ENCODE measurements at places on chromosomes 12 and 14.

- H3K27ac ChIP-seq = no peak overlapping the region
- H3K36me3 ChIP-seq = no peaks in the 10 kb centered on the region
- peaks cover 91% of the 10 kb centered on the region for H3K27me3 ChIP-seq
- H3K4me1 ChIP-seq = no peaks in the 10 kb centered on the region
- peak; percentile 62 for DNase-seq
Observed at GRCh38 chr14:104563742-104564615, 15.6 kb upstream of the C14orf180 start.

GRCh38 chr12:129607301-129607700 lies 296.5 kb downstream of the TMEM132D start:
- H3K4me1 ChIP-seq = no peaks in the 10 kb centered on the region
- H3K36me3 ChIP-seq = no peaks in the 10 kb centered on the region
- 0 out of 2 replicates have a peak, but pooled peaks cover 3% of the 10 kb centered on the region for H3K27me3 ChIP-seq
- H3K4me3 ChIP-seq = no peak overlapping the region

GRCh38 chr12:117525766-117526165 lies 164.3 kb upstream of the NOS1 start:
- peaks cover 27% of the 10 kb centered on the region for H3K27me3 ChIP-seq
- H3K4me3 ChIP-seq = no peak overlapping the region
- H3K4me1 ChIP-seq = no peaks in the 10 kb centered on the region

- no peaks in the 10 kb centered on the region for H3K4me1 ChIP-seq
- no peaks in the 10 kb centered on the region for H3K36me3 ChIP-seq
- no peaks in the 10 kb centered on the region for H3K27me3 ChIP-seq
- H3K4me3 ChIP-seq = no peak overlapping the region
Observed at GRCh38 chr14:53035336-53036210, 84.7 kb upstream of the FERMT2 start.

DNA sequence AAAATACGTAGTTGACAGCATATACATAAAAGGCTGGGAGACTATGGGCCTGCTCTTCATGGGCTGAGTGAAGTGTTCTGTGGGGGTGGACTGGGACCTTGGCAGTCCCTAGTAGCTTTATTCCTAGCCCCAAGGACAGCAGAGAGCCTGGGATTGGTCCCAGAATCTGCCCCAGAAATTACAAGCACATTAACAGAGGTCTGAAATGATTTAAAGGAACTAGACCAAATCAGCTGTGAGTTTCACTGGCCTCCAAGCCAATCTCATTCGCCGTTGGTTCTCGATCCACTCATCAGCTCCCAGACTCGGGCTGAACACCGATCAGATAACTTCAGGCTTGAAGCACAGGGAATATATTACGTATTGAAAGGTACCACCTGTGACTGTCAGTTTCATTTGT lies 77.0 kb upstream of the PSMC1 start:
- H3K4me1 ChIP-seq = no peaks in the 10 kb centered on the region
- no peak overlapping the region for H3K4me3 ChIP-seq
- DNase-seq = no peak
- H3K27ac ChIP-seq = no peak overlapping the region

GRCh38 chr12:94643606-94644005 lies 6.8 kb downstream of the TMCC3 start:
- peak overlapping the region; percentile 94 for H3K27ac ChIP-seq
- no peaks in the 10 kb centered on the region for H3K36me3 ChIP-seq
- H3K4me1 ChIP-seq = peaks cover 63% of the 10 kb centered on the region
- peak overlapping the region; percentile 45 for H3K4me3 ChIP-seq
- no peak for DNase-seq

GRCh38 chr14:48527832-48528231 lies 852.4 kb upstream of the MDGA2 start:
- no peaks in the 10 kb centered on the region for H3K4me1 ChIP-seq
- H3K27me3 ChIP-seq = no peaks in the 10 kb centered on the region
- no peak overlapping the region for H3K4me3 ChIP-seq
- no peaks in the 10 kb centered on the region for H3K36me3 ChIP-seq
- no peak overlapping the region for H3K27ac ChIP-seq

GRCh38 chr14:23517650-23518326 lies 33.8 kb downstream of the ZFHX2 start:
- H3K27ac ChIP-seq = no peak overlapping the region
- H3K4me3 ChIP-seq = no peak overlapping the region
- DNase-seq = no peak
- no peaks in the 10 kb centered on the region for H3K36me3 ChIP-seq
- no peaks in the 10 kb centered on the region for H3K4me1 ChIP-seq
- no peaks in the 10 kb centered on the region for H3K27me3 ChIP-seq

GRCh38 chr12:122106843-122107242 lies 28.3 kb downstream of the MLXIP start:
- H3K27ac ChIP-seq = no peak overlapping the region
- peaks cover 17% of the 10 kb centered on the region for H3K4me1 ChIP-seq
- no peak for DNase-seq
- no peaks in the 10 kb centered on the region for H3K36me3 ChIP-seq

DNA sequence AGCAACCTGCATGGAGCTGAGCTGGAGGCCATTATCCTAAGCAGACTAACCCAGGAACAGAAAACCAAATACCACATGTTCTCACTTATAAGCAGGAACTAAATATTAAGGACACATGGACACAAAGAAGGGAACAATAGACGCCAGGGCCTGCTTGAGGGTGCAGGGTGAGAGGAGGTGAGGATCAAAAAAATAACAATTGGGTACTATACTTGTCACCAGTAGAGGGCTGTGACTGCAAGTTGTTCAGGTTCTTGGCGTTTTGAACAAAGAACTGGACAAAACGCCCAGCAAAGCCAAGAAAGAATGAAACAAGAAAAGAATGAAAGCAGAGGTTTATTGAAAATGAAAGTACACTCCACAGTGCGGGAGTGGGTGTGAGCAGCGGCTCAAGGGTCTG lies 208.5 kb upstream of the NEDD1 start:
- DNase-seq = no peak
- no peak overlapping the region for H3K27ac ChIP-seq
- no peaks in the 10 kb centered on the region for H3K27me3 ChIP-seq
- H3K4me1 ChIP-seq = no peaks in the 10 kb centered on the region

GRCh38 chr12:4700621-4701026 lies 19.6 kb upstream of the GALNT8 start:
- peaks cover 9% of the 10 kb centered on the region for H3K27me3 ChIP-seq
- H3K4me3 ChIP-seq = no peak overlapping the region
- no peak overlapping the region for H3K27ac ChIP-seq
- H3K36me3 ChIP-seq = no peaks in the 10 kb centered on the region
- no peaks in the 10 kb centered on the region for H3K4me1 ChIP-seq

DNA sequence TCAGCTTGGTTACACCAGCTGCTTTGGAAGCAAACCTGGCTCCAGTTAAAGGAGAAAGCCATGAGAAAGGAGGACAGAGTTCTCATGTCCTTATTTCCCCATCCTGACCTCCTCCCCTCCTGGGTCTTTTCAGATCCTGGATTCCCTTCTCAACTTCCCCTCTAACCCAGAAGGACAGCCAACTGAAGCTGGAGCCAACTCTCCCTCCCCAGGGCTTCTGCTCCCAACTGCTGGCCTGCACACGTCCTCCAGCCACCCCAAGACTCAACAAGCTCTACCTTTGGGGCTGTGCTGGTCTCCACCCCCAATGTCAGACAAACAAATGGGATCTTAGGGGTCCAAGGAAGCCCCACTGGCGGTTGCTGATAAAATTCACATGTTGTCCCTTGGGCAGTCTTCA lies 651.1 kb upstream of the TBX3 start:
- no peak overlapping the region for H3K4me3 ChIP-seq
- DNase-seq = no peak
- H3K4me1 ChIP-seq = no peaks in the 10 kb centered on the region
- no peaks in the 10 kb centered on the region for H3K36me3 ChIP-seq
- H3K27ac ChIP-seq = no peak overlapping the region
- H3K27me3 ChIP-seq = peaks cover 8% of the 10 kb centered on the region

- no peak overlapping the region for H3K4me3 ChIP-seq
- H3K27ac ChIP-seq = no peak overlapping the region
- no peak for DNase-seq
- H3K27me3 ChIP-seq = no peaks in the 10 kb centered on the region
- peaks cover 11% of the 10 kb centered on the region for H3K4me1 ChIP-seq
- no peaks in the 10 kb centered on the region for H3K36me3 ChIP-seq
Observed at GRCh38 chr12:46926526-46926925, 100.7 kb upstream of the SLC38A4 start.

DNA sequence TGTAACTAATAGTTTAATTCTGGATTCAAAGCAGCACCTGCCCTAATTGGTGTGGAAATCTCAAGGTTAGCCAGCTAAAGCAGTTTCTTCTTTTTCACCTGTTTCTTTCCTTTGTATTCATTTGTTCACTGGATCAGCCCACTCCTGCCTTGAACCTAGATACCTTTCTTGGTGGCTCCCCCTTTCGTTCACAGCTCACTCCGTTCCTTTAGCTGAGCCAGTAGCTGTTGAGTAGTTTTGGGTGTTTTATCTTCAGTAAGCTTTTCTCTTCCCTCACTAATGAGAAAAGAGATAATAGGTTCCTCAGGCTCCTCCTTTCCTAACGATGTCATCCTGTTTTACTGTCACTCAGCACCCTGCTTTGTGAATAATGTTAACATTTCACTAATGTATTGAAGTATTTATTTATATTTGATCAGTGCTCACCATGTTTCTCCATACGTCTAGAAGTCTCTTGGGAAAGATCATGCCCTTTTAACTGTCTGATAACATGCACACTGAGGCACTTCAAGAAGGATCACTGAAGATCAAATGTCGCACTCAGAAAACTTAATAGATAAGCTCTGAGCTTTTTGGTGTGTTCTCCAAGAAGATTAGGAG lies 121.1 kb downstream of the TGFB3 start:
- no peak for DNase-seq
- no peaks in the 10 kb centered on the region for H3K27me3 ChIP-seq
- peaks cover 40% of the 10 kb centered on the region for H3K4me1 ChIP-seq
- peak overlapping the region; percentile 36 for H3K27ac ChIP-seq

GRCh38 chr12:131229426-131230339 lies 276.0 kb downstream of the ADGRD1 start:
- DNase-seq = no peak
- H3K27me3 ChIP-seq = peaks cover 62% of the 10 kb centered on the region
- no peaks in the 10 kb centered on the region for H3K36me3 ChIP-seq
- H3K27ac ChIP-seq = no peak overlapping the region
- H3K4me1 ChIP-seq = no peaks in the 10 kb centered on the region

DNA sequence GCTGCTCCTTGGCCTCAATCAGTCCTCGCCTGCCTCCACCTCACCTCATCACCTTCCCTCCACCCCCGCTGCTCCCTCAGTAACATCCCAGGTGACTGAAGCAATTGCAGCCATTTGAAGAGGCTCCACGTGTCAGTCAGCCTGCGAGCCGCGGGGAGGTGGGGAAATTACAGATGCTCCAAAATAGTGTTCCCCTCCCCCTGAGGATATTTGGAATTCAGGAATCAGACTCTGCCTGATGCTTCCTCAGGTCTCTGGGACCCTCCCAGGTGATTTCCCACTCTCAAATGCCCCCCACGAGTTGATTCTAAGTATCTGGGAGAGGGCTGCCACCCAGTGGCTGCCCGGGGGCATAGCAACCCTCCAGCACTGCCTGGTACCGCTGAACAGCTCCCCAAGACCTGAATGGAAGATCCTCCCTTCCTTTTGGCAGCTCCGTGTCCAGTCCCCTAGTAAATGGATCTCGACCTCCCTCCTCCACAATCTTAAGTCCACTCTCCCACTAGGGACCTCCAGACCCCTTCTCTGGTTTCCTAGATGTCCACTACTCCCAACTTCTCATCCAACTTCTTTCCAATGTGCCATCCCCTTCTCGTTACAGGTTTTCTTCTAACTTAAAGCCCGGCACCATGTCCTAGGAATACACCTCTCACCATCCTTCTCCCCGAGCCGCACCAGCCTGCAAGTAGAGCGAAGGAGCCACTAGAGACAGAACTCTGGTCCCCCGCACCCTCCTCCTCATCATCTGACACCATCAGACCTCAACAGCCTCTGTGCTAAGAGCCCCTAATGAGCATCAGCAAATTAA lies 1.4 kb upstream of the ASIC1 start:
- peaks cover 23% of the 10 kb centered on the region for H3K27me3 ChIP-seq
- DNase-seq = peak; percentile 37
- H3K36me3 ChIP-seq = no peaks in the 10 kb centered on the region
- no peak overlapping the region for H3K27ac ChIP-seq

DNA sequence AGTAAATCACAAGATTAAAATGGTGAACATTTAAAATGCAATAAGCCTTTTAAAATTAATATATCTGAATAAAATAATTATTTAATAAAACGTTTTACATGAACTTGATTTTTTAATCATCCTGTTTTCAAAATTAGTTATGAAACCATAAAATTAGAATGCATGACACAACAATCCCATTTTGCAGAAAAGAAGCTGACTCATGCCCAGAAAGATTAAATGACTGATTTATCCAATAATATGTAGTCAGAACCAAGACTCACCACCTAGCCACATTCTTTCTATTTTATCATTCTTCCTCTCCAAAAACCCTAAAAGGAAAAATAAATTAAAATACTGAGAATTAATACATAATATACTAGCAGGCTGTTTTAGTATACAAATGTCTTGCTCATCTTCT lies 83.0 kb upstream of the LGR5 start:
- no peaks in the 10 kb centered on the region for H3K27me3 ChIP-seq
- no peak for DNase-seq

All from PC-9 (cell line).